ENCODE measurements at places on chromosomes 7 and 10.

- DNase-seq = no peak
Measured at GRCh38 chr10:44306147-44306710, 78.7 kb downstream of the CXCL12 start.

DNA sequence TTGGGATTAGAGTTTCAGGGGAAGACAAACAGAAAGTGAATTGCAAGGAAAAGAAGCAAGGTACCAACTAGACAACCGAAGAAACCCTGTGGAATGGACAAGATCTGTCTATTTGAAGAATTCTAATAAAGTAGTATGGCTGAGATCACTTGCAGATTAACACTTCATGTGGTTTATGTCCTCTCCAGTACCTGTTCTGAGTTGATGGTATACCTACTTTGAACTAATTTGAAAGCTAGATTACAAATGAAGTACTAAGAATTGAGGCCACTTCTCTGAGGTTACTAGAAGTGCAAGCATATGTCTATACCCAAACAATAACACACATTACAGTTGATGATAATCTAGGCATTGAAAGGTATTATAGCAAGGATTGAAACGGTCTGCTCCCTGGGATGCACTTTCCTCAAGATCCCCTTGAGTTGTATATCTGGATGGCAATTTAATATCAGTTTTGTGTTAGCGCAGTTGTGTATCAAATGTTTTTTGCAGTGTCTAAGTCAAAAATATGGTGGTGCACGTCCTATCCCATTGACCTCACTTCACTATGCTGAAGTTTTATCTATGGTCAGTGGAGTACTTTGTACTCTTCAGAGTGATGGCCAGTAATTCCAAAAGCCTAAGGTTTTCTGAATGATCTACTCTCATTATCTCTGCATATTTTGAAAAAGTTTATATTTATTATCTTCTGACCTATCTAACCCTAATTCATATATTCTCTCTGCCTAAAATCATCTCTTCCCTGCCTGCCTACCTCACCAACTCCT, 25.9 kb downstream of the ZNF277 start:
- DNase-seq = no peak

- no peak for DNase-seq
Measured at GRCh38 chr7:92698237-92698841, 108.1 kb upstream of the FAM133B start.

DNA sequence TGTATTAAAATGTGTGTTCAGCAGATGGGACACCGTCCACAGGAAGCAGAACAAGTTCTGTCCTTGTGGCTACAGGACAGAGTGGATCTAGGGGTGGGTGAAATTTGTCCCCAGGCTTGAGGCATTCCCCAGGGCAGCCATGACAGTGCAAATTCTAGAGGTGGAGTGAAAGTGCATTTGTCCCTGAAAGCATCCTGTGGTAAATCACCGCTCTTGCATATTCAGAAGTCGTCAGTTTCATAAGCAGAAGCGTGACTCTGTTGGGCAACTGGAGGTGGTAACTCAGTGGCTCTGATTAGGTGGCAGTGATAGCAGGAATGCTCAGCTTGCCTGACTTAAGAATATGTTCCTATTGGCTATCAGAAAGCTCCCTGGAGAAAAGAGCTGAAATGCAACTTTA, 96.6 kb downstream of the SNX10 start:
- no peak for DNase-seq

DNA sequence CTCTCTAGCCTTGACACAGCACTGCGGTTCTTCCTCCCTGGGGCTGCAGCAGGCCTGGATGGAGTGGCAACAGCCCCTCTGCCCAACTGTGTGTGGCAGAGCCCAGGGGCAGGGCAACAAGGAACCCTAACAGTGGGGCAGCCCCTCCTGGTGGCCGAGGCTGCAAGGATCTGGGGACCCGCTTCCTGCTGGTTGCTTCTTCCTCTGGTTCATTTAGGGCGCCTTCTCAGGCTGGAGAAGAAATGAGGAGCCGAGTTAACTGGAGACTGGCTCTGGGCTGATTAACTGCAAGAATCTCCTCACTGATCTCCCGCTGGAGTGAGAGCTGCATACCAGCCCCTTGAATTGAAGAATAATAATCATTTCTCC, 80.1 kb upstream of the EMX2 start:
- no peak for DNase-seq

GRCh38 chr10:77915319-77916105, 11.0 kb downstream of the DLG5 start:
- no peak for DNase-seq

DNA sequence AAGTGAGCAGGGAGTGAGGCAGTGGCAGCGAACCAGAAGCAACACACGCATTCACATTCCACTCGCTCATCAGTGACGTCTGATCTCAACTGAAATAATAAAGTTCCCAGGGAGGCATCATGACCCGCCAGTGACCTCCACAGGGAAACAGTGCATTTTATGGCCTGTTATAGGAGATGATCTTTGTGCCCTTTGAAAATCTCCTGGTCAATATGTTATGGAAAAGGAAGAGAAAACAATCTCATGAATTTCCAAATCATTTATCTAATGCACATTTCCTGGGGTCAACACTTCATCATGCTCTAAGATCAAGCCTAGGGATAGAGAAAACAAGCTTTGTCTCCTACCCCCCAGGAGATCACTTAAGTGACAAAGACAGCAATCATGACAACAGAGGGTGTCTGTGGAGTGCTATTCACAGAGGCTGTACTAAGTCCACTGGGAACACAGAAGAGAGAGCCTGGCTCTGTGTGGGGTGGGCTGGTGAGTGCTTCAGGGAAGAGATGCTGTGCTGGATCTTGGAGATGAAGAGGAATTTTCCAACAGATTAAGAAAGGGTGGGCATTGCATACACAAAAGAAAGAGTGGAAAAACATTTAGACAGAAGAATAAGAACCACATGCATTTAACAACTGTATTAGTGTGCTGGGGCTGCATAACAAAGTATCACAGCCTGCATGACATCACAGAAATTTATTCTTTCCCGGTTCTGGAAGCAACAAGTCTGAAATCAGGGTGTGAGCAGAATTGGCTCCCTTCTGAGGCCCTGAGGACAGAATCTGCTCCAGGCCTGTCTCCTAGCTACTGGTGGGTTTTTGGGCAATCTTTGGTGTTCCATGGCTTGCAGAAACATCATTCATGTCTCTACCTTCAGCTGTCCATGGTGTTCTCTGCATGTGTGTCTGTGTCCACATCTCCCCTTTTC, 613.9 kb upstream of the IGFBP3 start:
- no peak for DNase-seq

DNA sequence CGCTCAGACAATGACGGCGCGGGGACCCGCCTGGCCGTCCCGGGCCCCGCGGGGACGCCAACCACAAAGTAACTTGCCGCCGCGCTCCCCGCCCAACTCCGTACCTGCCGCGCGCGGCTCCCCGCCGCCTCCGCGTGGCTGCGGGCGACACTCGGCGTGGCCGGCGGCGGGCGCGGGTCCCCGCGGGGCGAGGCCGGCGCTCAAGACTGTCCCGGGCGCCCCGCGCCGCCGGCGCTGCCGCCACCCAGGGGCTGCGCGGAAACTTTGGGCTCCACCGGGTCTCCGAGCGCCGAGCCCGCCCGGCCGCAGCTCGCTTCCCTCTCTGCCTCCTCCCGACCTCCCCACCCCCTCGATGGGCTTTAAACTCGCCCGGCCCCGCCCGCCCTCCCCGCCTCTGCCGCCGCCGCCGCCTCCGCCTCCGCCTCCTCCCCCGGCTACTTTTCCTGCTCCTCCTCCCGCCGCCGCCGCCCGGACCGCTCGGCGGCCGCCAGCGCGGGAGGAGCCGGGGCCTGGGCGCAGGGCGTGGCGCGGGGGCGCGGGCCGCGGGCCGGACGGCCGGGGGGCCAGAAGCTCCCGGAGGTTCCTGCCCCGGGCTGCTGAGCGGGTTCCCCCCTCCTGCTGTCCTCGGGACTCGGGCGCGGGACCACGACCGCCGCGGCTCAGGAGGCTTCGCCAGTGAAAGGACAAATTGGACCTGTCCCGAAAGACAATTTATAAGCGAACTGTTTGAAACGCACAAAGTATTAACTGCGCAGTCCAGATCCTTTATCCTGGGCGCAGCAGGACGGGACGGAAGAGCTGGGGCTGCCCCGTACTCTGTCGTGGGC, 10.6 kb upstream of the GRB10 start:
- DNase-seq = no peak

- no peak for DNase-seq
Measured at GRCh38 chr7:101265622-101266516, 21.0 kb upstream of the FIS1 start.

GRCh38 chr7:8714791-8715190, 281.4 kb downstream of the NXPH1 start:
- DNase-seq = no peak

Measured in thymus (tissue), 14 donors.